ENCODE measurements at places on chromosomes 1 and 21. TPM values are rescaled to one million over a fixed set of nuclear protein-coding genes. Genes with fewer than 3 reads are reported as not detected.

DNAJC6 gene
- total RNA-seq: 104 TPM

MCOLN2 gene
- not detected for total RNA-seq

LCE2A gene
- total RNA-seq: not detected

JAM2 gene
- total RNA-seq: 22.3 TPM

ELAPOR1 gene
- 19.5 TPM for total RNA-seq

SERTAD4 gene
- total RNA-seq: 3.6 TPM

HSD11B1 gene
- not detected for total RNA-seq

LORICRIN gene
- not detected for total RNA-seq

PTAFR gene
- 4.7 TPM for total RNA-seq
